Renal cortical epithelial cell (primary cell): ENCODE measurements at places on chromosomes 3 and 15. TPM values are rescaled to one million over a fixed set of nuclear protein-coding genes. Genes with fewer than 3 reads are reported as not detected.

The HEXA gene
- 48.4 and 64.6 TPM in 2 replicates for total RNA-seq

The IDH3A gene
- 47.2 and 96.3 TPM in 2 replicates for total RNA-seq

The CMTM6 gene
- total RNA-seq = 75.6 and 242 TPM in 2 replicates

The RAMAC gene
- 41.9 and 79.2 TPM in 2 replicates for total RNA-seq

The IQCB1 gene
- total RNA-seq = 13.5 and 17.7 TPM in 2 replicates

The TRIM71 gene
- 0.65 and 0.87 TPM in 2 replicates for total RNA-seq

The C3orf49 gene
- total RNA-seq = not detected in 2 replicates

The SLC25A26 gene
- total RNA-seq = 20.7 and 26.0 TPM in 2 replicates

The CFAP161 gene
- total RNA-seq = not detected in 2 replicates

The LRRN1 gene
- 1.6 and 3.3 TPM in 2 replicates for total RNA-seq

The TEX55 gene
- total RNA-seq = not detected in 2 replicates

The GOLGA8J gene
- total RNA-seq = 0.10 TPM in 1 of 2 replicates, not detected in the other

The RNF13 gene
- total RNA-seq = 75.2 and 101 TPM in 2 replicates

The RETNLB gene
- total RNA-seq = not detected in 2 replicates

The IL17RB gene
- total RNA-seq = 1.4 and 10.9 TPM in 2 replicates

The GP5 gene
- under 0.01 and 0.10 TPM in 2 replicates for total RNA-seq

The BMF gene
- 10.8 and 27.2 TPM in 2 replicates for total RNA-seq

The TM4SF1 gene
- total RNA-seq = 63.8 and 247 TPM in 2 replicates

The PLCL2 gene
- 4.8 and 7.3 TPM in 2 replicates for total RNA-seq

The CHRM5 gene
- total RNA-seq = 0.05 TPM in 1 of 2 replicates, not detected in the other

The DZIP3 gene
- 10.8 and 15.4 TPM in 2 replicates for total RNA-seq

The ZPLD1 gene
- 58.6 and 74.8 TPM in 2 replicates for total RNA-seq

The ITIH3 gene
- total RNA-seq = not detected in 2 replicates

The LRRC2 gene
- total RNA-seq = 0.17 and 0.45 TPM in 2 replicates

The CHCHD6 gene
- 8.3 and 12.6 TPM in 2 replicates for total RNA-seq

The RBMS3 gene
- 26.7 and 38.6 TPM in 2 replicates for total RNA-seq

The CISH gene
- total RNA-seq = 1.9 and 6.4 TPM in 2 replicates

The DNAH12 gene
- 0.17 and 0.25 TPM in 2 replicates for total RNA-seq

The TFDP2 gene
- total RNA-seq = 58.9 and 114 TPM in 2 replicates

The ANXA2 gene
- total RNA-seq = 3,594 and 6,130 TPM in 2 replicates

The ATP2B2 gene
- under 0.01 TPM in 1 of 2 replicates, not detected in the other for total RNA-seq

The TJP1 gene
- total RNA-seq = 95.7 and 159 TPM in 2 replicates

The CDHR4 gene
- not detected in 2 replicates for total RNA-seq

The SELENOS gene
- 56.2 and 75.4 TPM in 2 replicates for total RNA-seq

The H1-8 gene
- not detected in 2 replicates for total RNA-seq

The TRPC1 gene
- total RNA-seq = 34.4 and 46.7 TPM in 2 replicates

The GOLGA6A gene
- 0.05 TPM in 1 of 2 replicates, not detected in the other for total RNA-seq
